Skeletal muscle cell (primary cell): ENCODE measurements at places on chromosomes 3 and 15.

- DNase-seq = no peak
Observed at GRCh38 chr3:31765871-31766270, 215.2 kb downstream of the OSBPL10 start.

- no peak for DNase-seq
Observed at GRCh38 chr15:29403772-29404171, 134.2 kb upstream of the NSMCE3 start.

GRCh38 chr3:111159391-111159790 is 87.8 kb downstream of the NECTIN3 start:
- DNase-seq = no peak

DNA sequence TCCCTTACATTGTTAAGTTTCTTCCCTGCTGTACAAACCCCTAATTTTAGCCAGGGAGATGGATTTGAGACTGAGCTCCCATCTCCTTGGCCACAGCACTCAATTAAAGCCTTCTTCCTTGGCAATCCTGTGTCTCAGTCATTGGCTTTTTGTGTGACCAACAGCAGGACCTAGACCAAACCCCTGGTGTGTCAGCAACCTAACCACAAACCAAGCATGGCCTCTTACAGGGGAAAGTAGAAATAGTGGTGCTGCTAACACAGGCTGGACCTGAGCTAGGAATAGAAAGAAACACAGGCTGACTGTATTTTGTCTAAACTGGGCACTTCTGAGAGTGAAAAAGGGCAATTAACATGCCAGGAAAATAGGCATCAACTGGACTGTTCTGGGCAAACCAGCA is 37.9 kb downstream of the PPCDC start:
- DNase-seq = no peak

GRCh38 chr3:28286595-28286994 is 45.2 kb downstream of the CMC1 start:
- peak; percentile 3 for DNase-seq

DNA sequence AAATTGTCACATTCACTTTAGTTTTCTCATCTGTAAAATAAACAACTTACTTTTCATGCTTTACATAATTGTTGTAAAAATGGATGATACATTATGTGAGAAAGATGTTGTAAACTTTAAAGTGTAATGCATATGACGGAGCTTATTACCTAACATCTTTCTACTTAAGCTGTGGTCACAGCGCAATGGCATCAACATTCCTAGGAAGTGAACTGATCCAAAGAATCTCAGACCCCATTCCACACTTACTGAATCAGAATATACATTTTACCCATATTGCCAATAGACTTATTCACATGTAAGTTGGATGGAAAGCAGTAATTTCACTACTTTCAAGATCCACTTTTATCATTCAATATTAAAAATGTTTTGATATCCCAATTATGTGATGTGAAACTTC is 497.5 kb downstream of the FGF12 start:
- peak; percentile 25 for DNase-seq

GRCh38 chr15:65805019-65805745 is 13.1 kb upstream of the DENND4A start:
- DNase-seq = no peak

- DNase-seq = no peak
Observed at GRCh38 chr3:97439373-97439772, 325.2 kb upstream of the ARL6 start.

DNA sequence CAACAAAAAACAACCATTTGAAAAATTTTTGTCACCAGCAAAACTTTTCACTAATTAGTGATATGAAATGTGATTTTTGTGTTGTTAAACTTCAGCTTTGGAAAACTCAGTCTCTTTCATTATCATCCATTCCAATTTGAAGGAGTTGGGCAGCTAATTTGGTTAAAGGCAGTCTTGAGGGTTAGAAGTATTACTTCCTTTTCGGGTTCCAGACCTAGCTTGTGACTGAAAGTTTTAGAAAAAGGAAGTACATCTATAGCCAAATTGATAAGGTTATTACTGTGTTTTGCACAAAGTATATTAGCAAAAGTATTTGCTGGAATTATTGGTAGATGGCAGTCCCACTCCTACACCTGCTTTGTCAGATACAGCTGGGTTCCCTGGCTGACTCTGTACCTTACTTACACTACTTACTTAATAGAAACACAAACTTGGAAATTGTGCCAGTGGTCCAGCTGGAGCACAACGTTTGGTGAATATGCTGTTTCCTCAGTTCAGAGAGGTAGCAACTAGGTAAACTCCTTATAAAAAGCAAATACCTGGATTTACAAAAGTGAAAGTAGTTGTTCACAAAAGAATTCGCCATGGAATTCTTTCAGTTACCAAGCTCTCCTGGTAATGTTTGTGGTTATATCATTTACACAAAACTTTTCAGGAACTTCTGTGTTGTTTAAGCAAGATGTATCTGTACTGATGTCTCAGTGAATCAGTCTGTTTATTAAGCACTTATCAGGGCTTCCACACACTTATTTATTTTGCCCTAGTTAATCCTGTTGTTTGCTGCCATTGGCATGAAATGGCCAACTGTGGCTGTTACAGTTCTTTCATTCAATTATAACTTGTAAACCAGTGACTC is 31.6 kb downstream of the TIPARP start:
- no peak for DNase-seq

DNA sequence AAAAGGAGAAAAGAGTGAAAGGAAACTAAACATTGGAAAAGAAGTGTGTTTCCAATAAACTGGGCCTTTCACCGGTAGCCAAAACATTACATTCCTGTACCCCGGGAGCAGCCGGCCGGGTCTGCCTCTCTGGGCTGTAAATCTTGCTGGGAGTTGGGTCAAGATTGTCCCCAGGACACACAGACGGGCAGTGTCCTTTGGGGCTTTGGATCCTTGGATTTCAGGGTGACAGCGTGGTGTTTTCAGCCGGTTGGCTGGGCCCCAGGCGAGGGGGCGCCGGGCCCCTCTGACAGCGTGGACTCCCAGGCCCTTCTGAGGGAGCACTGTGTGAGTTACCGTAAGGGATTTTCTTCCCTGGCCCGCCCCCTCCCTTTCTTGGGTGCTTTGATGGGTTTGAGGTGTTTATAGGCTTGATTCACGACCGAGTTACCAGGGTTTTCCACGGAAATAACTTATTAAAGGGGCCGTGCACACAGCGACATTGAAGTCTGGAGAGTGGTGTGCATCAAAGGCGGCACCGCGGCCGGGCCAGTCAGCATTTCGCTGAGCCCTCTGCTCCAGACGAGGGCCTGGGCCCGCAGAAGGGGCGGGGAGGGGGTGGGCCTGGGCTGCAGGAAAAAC is 27.4 kb downstream of the SMAD6 start:
- DNase-seq = no peak

GRCh38 chr3:124764746-124765145 is 34.5 kb downstream of the UMPS start:
- no peak for DNase-seq

DNA sequence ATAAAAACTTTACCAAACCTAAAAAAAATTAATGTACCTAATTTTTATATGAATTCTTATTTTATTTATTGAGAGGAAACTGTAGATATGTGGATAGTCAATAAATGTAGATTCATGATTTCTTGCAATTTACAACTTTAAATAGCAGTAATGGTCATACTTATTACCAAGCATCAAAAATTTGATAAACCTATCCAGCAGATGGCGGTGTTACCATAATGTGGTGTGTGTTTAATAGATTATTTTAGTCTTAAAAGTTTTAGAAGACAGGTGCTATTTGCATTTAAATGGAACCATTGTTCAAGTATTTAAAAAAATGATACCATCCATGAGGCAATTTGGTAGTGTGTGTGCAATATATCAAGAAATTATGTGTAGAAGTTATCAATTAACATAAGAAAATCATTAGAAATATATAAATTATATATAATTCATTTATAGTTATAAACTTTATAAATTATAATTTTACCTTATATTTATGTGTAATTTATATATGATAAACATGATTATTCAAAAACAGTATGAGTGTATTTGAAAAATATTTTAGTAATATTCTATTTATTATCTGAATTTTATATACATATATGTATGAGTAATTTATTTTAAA is 176.0 kb upstream of the BCHE start:
- no peak for DNase-seq

GRCh38 chr15:69876064-69876940 is 221.4 kb downstream of the TLE3 start:
- DNase-seq = no peak

DNA sequence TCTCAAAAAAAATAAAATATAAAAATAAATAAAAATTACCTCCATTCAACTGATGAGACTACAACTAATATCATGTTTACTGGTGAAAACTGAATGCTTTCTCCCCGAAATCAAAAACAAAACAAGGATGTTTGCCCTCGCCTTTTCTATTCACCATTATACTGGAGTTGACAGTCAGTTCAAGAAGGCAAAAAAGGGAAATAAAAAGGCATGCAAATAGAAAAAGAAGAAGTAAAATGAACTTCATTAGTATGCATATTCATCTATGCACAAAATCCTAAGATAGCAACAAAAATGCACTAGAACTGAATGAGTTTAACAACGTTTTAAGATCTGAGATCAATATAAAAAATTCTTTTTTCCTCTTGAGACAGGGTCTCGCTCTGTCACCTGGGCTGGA is 72.7 kb upstream of the FAM174B start:
- no peak for DNase-seq

GRCh38 chr3:157111518-157111917 is 48.4 kb downstream of the CCNL1 start:
- DNase-seq = no peak

DNA sequence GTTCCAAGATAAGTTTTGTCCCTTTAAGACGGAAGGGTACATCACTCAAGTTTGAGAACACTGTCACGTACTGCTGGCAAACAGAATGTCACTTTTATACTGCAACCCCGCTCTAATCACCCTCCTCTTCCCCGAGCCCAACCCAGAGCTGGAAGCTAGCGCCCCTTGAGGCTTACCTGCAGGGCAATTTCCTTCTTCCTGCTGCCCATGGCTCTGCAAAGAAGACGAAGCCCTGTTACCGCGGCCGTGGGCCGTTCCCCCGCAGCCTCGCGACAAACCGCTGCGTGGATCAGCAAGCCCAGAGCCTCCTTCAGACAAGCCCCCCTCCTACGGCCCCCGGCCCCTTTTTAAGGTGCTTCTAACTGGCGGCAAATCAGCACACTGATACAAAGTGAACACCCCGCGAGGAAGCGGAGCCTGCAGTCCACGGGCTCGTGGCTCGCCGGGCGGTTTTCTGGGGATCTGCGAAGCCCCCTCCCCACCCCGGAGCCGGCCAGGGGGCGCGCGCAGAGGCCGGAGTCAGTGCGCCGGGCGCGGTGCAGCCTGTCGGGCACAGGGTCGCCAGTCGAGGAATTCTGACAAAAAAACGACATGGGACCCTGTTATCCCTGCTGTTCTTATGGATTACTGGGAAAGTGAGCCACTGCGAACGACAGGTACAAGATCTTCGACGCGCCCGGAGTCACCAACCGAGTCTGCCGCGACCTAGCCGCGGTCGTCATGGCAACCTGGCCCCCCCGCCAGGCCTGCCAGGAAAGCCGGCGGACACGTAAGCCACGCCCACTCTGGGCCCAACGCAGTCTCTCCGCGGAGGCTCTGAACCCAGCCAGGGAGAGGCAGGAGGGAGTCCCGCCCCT is at the start of gene NME9:
Gene NME9, minus strand, starts transcription at position 725 of the 857 bp plus-strand sequence. Its CDS starts 516 bp downstream, at position 209.
- peak; percentile 35 for DNase-seq

GRCh38 chr3:32780735-32781210 is 37.0 kb upstream of the TRIM71 start:
- no peak for DNase-seq

GRCh38 chr3:37862219-37862902 is 681 bp downstream of the CTDSPL start:
- DNase-seq = no peak

DNA sequence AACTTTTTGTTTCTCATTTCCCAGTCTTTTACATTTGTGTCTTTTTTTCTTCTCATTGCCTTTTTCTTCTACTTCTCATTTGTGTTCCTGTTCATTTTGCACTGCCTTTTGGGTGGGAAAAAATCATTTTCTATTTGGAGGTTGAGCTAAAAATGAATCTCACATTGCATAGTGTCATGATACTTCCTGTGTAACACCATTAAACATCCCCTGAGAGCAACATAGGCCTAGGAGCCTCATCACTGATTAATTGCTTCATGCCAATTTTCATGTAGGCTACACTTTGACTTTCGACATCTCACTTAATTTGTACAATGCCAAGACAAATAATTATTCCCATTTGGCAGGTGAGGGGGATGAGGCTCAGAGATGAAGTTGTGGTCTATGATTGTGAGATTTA is 279.2 kb downstream of the EDEM1 start:
- DNase-seq = no peak

DNA sequence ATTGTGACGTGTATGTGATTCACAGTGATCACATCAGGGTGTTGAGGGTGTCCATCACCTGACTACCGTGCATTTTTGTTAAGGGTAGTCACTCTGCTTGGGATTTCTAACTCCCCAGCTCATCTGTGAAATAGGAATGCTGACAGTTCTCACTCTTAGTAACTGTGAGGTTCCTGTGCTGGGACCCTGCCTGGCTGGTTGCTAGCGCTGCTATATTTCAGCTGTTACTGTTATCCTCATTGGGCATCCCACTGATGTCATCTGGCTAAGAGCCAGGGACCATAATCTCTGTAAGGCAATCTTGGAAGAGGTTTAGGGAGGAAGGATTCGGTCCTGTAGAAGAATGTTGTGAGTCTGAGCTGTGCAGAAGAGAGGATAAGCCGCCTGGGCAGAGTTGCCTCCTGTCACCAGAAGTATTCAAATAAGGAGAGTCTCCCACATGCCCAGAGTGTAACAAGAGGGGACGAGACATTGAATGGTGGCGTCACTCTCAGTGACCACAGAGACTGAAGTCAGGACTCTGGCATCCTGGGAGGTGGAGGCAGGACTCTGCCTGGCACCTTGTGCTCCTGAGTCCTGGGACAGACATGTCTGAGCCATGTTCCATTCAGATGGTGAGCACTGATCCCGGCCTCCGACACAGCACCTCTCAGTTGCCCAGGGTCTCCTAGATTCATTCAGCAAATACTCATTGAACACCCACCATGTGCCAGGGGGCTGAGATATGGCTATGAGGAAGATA is 52.2 kb downstream of the FBLN2 start:
- DNase-seq = peak; percentile 39

- DNase-seq = no peak
Observed at GRCh38 chr3:128447561-128448013, 19.1 kb downstream of the DNAJB8 start.

DNA sequence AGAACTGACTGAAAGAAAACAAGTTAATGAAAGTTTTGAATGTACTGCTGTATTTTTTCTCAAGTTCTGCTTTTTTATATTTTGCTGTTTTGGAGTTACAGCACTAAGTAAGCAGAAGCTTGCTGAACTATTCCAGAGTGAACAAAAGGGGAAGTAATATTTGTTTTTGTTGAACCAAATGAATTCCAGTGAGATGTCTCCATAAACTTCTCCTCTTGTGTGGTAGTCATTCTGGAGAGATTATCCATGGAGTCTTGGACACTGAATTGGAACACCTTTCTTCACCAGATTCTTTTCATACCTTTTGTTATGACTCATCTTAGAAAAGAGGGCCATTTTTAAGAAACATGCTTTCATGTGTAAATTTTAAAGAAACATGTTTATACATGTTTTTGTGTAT is 8.8 kb downstream of the ANKUB1 start:
- peak; percentile 48 for DNase-seq

DNA sequence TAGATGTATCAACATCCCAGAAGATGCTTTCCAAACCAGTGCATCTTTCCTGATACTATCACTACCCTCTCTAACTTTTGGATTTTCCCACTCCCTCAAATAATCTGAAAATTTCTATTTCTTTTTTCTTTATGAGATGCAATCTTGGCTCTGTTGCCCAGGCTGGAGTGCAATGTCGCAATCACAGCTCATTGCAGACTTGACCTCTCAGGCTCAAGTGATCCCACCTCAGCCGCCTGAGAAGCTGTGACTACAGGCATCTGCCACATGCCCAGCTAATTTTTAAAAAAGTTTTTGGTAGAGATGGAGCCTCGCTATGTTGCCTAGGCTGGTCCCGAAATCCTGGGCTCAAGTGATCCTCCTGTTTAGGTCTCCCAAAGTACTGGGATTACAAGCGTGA is 239.7 kb downstream of the SUCLG2 start:
- DNase-seq = no peak
